EH (cell line): ENCODE measurements at places on chromosomes 7 and 10.

DNA sequence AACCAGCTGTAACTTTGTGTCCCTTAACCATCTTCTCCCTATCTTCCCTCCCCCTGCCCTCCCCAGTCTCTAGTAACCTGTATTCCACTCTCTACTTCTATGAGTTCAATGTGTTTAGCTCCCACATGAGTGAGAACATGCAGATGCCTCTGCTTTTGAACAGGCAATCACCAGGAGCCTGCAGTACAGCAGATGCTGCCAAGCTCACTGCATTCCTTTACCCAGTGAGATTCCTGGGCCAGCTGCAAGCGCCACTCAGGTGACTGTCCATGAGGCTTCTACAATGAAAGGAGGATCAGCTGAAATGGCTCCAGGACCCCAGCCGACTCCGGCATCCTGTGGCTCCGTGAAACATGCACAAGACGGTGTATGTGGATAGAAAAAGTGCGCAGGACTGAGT is 15.7 kb downstream of the GRID1 start:
- no peak for DNase-seq

- DNase-seq, result peak; percentile 51
Measured at GRCh38 chr7:94064541-94065191, 60.5 kb upstream of the BET1 start.

DNA sequence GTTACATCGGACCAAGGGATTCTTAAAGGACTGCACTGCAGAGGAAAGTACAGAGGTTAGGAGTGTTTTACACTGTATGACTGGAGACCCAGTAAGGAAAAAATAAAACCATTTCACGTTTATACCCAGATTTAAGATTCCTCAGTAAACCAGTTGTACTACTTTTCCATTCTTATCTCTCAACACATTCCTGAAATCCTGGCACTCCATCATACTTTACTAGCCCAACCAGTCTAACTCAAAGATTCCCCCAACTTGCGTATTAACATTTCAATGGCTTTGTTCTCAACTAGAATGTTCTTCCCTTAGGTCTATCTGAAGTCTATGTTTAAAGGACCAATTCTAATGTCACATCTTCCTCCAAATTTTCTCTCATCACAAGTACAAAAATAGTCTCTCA is 8.0 kb downstream of the CCDC186 start:
- no peak for DNase-seq

DNA sequence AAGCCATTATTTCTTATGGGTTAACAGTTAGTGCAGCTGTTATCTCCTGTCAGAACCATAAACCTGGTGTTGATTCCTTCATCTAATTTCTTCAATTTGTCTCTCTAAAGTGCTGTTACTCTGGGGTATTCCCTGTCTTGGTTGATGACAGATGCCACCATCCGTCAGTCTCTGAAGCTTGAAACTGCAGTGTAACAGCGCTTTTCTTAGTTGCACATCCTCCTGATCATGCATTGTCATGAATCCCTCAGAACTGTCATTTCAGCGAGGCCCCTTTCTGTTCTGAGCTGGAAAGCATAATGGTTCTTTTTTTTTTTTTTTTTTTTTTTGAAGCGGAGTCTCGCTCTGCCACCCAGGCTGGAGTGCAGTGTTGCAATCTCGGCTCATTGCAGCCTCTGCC is 193.9 kb downstream of the SDK1 start:
- no peak for DNase-seq

DNA sequence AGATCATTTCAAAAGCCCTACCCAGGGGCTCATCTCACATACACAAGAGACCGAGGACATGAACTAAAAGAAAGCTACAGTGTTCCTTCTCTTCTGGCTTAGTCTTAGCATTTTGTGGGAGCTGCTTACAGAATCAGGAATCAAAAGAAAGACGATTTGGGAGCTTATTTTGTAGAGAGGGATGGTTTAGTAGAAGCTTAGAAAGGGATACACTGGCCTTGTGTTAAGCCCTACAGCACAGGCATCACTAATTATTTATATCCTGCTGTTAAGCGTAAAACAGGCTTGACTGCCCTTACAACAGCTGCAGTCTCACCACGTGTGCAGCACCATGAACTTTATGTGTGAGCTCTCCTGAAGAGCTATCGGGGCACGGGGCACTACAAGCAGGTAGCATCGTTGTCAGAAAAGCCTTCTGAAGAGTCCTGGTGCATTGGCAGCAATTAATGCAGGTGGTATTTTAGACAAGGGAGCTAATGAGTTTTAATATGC is 798.3 kb downstream of the NXPH1 start:
- no peak for DNase-seq

- DNase-seq, result no peak
Measured at GRCh38 chr10:9051328-9051974, 997.0 kb downstream of the GATA3 start.

DNA sequence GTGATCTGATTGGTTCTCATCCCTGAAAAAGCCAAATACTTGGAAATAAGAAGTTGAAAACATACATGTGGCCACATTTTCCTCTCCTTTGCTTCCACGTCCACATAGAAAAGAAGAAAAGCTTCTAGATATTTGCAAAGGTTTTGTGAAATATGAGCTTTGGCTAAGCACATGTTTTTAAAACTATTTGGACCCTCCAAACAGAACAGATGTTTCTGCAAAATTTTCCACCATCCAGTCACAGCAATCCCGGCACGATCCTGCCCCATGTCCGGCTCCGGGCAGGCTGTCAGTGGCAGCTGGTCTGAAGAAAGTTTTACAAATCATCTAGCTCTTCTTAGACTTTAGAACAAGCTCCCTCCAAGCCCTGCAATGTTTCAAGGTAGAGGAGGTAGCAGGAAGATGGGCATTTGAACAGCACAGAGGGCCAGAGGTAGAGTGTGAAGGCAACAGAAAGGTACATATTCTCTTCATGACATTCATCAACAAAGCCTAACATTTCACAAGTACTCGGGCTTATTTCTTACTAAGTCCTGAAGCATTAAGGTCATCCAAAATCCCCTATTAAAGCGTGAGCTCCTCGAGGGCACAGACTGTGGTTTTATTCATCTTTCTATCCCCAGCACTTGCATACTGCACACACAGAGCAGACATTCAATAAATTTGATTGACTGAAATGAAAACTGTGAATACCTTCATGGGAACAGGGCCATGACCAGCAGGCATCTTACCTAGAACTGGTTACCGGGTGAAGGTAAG is 110.1 kb downstream of the JAZF1 start:
- DNase-seq, result peak; percentile 52

DNA sequence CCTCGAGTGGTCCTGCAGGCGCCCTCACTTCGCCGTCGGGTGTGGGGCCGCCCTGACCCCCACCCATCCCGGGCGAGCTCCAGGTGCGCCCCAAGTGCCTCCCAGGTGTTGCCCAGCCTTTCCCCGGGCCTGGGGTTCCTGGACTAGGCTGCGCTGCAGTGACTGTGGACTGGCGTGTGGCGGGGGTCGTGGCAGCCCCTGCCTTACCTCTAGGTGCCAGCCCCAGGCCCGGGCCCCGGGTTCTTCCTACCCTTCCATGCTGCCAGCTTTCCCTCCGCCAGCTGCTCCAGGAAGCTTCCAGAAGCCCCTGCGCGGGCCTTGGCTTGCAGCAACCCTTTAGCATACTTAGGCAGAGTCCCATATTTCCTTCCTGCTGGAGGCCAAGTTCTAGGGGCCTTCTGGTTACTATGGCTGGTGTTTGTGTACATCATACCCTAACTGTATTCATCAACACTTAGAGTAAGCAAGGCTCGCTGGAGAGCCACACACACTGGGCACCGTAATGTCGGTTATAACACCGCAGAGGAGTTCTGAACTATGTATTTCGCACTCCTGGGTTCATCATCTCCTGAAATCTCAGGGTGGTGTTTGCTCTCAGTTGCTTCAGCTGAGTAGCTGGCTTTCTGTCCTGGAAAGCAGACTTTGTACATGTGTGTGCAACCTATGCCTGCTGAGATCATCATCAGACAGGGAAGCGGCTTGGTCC is 471 bp downstream of the MGMT start:
- DNase-seq, result peak; percentile 5

DNA sequence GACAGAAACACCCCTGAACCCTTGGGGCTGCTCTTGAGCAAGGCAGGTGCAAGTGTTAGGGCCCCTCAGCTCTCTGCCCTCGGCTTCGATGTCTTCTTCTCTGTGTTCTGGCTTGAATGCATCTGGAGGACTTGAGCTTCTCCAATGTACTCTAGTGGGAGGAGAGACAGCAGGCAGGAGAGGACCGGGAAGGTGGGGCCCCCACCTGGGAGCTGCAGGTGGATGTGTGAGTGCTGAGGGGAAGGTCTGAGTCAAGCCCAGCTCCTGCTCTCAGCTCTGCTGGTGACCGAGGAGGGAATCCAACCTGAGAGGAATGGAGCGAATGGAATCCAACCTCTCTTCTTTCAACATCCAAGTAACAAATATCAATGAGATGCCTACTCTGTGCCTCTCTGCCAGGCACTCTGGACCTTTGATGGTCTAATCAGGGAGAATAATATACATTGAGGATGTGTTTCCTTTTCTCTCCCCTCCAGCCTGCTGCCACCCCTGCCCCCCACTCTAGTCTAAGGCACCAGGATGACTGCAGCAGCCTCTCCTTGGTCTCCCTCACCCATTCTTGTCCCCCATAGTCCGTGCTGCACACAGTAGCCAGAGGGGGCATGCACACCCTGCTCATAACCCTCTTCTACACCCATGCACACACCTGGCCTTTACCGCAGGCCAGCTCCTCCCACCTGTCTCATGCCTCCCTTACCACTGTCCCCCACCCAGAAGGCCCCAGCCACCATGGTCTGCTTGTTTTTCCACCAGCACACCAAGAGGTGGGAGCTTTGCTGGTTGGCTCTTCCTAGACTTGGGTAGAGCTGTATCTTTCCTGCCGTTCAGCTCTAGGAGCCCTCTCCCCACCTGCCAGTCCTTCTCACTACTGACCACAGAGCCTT is 13.6 kb downstream of the TBATA start:
- DNase-seq, result no peak
